ENCODE measurements at places on chromosomes 1 and 21.
A peak's percentile ranks its signal among the peaks of the same experiment; 100 is the strongest.

- DNase-seq: no peak
Observed at GRCh38 chr1:56414728-56415224, 164.6 kb downstream of the PLPP3 start.

DNA sequence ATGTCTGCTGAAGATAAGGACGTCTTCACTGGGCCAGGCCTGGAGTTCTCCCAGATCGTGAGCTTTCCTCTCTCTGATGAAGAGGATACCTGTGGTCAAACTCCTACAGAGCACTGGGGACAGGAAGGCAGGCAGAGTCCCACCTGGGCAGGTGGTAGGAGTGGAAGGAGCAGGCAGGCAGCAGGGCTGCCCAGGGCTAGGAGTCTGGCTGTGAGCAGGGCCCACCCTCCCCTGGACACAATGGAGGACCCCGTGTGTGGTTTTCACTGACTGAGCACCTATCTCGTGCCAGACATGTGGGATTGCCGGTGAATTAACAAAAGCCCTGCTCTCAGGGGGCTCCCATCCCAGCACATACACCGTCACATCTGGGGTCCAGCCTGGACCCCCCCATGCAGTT is 4.9 kb upstream of the SAMD11 start:
- no peak for DNase-seq

GRCh38 chr1:202189918-202190715 is 3.5 kb upstream of the LGR6 start:
- DNase-seq: no peak

DNA sequence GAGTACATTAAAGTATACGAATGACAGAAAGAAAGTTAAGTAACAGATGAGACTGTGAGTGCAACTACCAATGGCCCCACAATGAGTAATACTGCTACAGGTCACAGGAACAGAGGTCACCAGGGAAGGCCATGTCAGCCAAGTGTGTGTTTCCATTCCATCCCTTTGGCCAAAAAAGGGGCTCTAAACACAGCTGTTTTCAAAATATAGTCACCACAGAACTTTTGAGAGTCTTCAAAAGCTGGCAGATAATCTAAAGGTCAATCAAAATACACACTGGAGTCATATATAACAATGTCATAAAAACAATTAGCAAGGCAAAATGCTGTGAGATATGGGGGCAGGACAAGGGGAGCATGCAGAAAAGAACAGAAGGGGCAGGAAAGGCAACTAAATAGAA is 10.2 kb downstream of the USP24 start:
- DNase-seq: no peak

DNA sequence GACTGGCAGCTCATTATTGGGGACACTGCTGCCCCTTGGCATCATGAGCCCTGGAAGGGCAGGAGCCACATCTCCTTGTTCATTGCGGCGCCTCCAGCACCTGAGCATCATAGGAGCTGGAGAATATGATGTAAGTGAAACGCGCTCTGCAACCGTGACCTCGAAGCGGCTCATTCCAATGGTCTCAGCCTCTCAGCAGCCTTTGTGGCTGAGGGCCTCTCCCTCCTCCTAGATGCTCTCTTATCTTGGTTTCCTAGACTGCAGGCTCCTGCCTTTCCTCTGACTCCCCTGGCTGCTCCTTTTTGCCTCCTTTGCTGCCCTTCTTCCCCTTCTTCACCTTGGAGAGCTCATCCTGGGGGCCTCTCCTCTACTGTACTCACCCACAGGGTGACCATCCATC is 83.6 kb upstream of the CASZ1 start:
- DNase-seq: no peak

GRCh38 chr1:7871136-7871535 is 18.3 kb upstream of the UTS2 start:
- DNase-seq: no peak

- DNase-seq: no peak
Observed at GRCh38 chr1:101451888-101452287, 215.1 kb downstream of the S1PR1 start.

- peak; percentile 44 for DNase-seq
Observed at GRCh38 chr1:91645031-91645430, 144.4 kb downstream of the CDC7 start.

- DNase-seq: peak; percentile 84
Observed at GRCh38 chr1:197955486-197956394, 38.6 kb downstream of the LHX9 start.

- DNase-seq: peak; percentile 55
Observed at GRCh38 chr1:22611530-22611947, 24.9 kb upstream of the C1QA start.

DNA sequence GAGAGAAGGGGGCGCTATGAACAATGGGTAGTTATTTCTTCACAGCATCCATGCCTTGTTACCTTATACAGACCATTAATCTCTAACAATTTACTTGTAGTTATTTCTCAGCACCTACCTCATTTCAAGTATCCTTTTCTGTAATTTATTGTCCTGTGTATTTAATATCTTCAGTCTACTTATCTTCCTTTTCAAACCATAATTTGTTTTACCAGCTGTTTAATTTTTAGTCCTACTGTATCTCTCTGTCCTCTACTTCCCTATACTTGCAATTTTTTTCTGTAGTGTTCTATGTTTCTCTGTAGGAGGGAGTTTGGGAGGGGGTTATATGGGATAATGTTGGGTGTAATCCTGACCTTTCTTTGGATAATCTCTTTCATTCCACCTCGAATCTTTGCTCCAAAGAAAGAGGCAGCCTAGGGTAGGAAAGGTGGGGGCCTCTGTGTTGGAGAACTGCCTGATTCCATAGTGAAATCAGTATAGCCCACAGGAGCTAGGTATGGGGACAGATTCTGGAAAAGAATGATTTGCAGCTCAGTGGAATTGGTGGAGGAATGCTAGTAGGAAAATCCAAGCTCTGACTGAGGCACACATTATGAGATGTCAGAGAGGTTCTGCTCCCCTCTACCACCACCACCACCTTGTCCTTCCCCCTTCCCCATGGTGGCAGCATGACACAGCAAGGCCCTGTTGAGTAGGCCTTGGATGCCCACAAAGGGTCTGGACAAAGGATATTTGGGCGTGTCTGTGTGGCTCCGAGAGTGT is 642 bp downstream of the MLLT11 start:
- DNase-seq: no peak

DNA sequence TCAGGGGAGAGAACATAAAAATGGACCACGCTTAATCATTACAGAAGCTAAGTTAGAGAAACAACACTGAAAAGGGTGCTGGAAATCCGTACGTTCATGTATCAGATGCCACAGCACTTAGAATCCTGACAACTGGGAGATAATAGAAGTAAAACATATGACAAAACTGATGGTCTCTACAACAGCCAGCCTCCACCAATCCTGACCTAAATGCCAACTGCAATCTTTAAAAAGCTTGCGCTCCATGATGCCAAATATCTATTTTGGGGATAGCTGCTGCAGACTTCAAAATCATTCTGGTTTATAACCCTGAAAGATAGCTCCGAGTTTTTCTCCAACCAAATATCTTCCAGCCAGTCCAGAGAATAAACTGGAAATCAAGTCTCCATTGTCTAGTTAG is 178.3 kb downstream of the RERE start:
- no peak for DNase-seq

DNA sequence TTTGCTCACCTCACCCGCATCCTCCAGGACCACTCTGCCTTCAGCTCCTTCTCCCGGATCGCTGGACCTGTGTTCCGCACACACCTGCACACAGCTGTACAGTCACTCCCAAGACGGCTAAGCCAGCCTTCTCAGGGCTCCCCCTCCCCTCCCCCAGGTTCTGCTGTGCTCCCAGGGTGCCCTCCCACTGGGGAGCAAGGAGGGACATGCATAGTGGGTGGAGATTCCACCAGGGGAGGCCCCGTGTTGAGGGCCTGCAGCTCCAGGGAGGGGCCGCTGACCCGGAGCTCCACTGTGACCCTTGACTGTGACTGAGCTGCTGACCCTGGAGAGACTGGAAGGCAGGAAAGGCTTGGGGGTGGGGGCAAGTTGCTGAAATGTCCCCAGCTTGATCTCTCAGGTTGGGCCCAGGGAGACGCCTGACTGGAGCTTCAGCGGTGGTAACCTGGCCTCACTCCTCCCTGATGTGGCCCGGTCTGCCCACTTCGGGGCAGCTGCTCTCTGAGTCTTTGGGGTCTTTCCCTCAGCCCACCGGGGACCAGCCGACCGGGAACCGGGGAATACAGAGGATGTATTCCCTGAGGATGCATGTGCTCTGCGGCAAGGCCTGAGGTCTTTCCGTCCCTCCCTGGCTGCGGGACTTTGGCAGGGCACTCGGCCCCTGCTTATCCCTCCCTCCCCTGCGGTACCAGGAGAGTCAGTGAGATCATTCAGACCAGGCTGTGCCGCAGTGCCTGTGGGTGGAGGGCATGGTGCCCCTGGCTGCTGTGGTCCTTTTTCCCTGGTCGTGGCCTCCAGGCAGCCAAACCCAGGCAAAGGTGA is 28.6 kb upstream of the PLCH2 start:
- no peak for DNase-seq

DNA sequence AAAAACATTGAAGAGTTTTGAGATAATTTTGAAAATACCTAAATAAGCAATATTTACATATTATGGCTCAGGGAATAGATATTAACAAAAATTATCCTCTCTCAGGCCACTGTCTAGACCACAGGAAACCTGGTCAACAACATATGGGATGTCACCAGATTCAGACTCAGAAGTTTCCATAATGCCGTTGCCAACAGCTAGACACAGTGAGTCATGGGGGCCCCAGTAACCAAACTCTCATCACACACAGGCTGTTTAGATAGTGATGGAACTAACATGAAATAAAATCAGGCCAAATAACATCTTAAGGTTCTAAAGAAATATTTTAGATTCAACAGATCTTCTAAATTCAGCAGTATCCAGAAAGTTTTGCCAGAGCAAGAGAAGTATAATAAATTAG is 681.7 kb upstream of the ADAMTS5 start:
- peak; percentile 88 for DNase-seq

- peak; percentile 61 for DNase-seq
Observed at GRCh38 chr1:170634824-170635410, 29.0 kb upstream of the PRRX1 start.

GRCh38 chr21:45607909-45608295 is 35.6 kb upstream of the PCBP3 start:
- DNase-seq: no peak

- peak; percentile 36 for DNase-seq
Observed at GRCh38 chr21:46153247-46154154, 1.9 kb downstream of the FTCD start.

DNA sequence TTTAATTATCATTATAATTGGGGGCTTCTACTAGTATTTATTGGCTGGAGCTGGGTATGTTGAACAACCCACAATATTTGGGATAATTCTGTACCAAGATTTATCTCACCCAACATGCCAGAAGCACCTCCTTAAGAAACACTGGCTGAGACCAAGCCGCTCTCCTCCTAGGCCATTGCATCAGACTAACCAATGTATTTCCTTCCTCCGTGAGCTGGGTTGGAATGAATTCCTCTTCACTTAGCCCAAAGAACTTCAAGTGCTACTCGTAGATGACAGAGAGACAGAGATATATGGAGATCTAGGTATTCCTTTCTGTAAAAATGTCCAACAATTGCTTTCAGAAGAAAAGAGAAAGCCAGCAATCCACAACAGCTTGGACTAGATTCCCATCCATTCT is 87.2 kb upstream of the ETS2 start:
- peak; percentile 40 for DNase-seq
